Spinal cord (tissue), 10 donors: ENCODE measurements at places on chromosomes 2 and 18. TPM values are rescaled to one million over a fixed set of nuclear protein-coding genes. Genes with fewer than 3 reads are reported as not detected.

ZNF385B gene
- polyA plus RNA-seq: 8.6 TPM

HOXD10 gene
- 0.92 TPM for polyA plus RNA-seq

GPR39 gene
- 1.4 TPM for polyA plus RNA-seq

GKN1 gene
- not detected for polyA plus RNA-seq

CCDC74B gene
- polyA plus RNA-seq: 20.2 TPM

ABCG8 gene
- polyA plus RNA-seq: 1.7 TPM

VSNL1 gene
- 355 TPM for polyA plus RNA-seq

CFAP65 gene
- 5.3 TPM for polyA plus RNA-seq

TMEM247 gene
- not detected for polyA plus RNA-seq

ADCYAP1 gene
- polyA plus RNA-seq: 14.4 TPM

DHRS9 gene
- polyA plus RNA-seq: 8.9 TPM

CAD gene
- polyA plus RNA-seq: 49.2 TPM

AQP12A gene
- polyA plus RNA-seq: 0.62 TPM

LAMA1 gene
- polyA plus RNA-seq: 55.2 TPM
